ENCODE measurements at places on chromosomes 3 and 15. TPM values are rescaled to one million over a fixed set of nuclear protein-coding genes. Genes with fewer than 3 reads are reported as not detected.

Gene EFCAB12
- total RNA-seq, result not detected

Gene CPNE9
- not detected for total RNA-seq

Gene NPAP1
- not detected for total RNA-seq

Gene SH2D7
- total RNA-seq, result not detected

Gene MUC20
- 0.38 TPM for total RNA-seq

Gene RARB
- total RNA-seq, result 52.7 TPM

Gene SLC9A9
- 2.7 TPM for total RNA-seq

Gene LYZL4
- 0.19 TPM for total RNA-seq

Gene FILIP1L
- 11.7 TPM for total RNA-seq
